Nucleus accumbens (tissue), 56 donors: ENCODE measurements at places on chromosomes 1 and 21.

DNA sequence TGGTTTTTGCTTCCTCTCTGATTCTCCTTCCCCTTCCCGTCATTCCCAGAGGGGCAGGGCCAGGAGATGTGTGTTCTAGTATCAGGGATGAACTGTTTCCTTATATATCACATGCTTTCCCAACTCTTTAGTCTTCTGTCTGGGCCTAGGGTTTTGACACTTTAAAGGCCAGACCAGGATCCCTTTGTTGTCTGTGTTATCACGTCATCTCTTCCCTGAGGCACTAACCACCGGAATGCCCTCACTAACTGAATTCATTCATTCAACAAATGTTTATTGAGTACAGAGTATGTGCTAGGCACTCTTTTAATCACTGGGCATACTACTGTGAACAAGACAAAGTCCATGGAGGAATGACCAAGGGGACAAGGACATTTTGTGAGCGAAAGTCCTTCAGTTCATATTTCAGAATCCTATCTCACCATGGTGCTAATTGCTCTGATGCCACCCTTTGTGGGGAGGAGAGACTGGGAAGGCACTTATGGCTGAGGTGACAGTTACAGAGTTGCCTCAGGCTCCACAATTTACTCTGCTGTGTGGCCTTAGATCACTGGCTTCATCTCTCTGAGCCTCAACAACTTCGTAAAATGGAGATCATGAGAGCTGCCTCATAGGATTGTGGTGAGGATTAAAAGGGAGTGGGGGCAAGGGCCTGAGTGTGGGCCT, 12.0 kb upstream of the ZNF362 start:
- no peak for DNase-seq

DNA sequence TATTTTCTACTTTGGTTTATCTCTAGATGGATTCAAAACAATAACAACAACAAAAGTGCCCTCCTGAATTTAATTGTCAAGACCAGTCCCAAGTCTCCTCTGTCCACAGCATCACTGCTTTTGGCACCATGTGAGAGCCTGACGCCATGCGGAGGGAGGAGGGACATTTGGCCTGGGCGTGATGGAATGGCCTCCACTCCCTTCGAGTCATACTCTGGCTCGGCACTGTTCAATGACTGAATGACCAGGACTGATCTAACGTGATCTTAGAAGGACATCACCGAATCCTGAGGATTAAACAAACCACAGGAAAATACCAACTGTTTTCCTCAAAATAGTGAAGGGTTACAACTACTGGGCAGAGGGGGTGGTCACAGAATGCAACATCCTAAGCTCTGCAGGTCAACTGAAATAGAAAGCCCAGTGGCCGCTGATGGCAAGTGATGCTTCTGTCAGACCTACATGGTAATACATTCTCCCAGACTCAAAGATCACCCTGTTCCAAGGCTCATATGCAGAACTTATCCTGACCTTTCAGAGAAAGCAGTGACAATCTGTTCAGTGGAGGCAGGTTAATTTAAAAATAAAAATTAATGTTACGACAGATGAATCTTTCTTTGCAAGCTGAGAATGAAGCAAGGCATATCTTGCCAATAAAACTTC, 19.1 kb downstream of the SRSF4 start:
- no peak for DNase-seq

DNA sequence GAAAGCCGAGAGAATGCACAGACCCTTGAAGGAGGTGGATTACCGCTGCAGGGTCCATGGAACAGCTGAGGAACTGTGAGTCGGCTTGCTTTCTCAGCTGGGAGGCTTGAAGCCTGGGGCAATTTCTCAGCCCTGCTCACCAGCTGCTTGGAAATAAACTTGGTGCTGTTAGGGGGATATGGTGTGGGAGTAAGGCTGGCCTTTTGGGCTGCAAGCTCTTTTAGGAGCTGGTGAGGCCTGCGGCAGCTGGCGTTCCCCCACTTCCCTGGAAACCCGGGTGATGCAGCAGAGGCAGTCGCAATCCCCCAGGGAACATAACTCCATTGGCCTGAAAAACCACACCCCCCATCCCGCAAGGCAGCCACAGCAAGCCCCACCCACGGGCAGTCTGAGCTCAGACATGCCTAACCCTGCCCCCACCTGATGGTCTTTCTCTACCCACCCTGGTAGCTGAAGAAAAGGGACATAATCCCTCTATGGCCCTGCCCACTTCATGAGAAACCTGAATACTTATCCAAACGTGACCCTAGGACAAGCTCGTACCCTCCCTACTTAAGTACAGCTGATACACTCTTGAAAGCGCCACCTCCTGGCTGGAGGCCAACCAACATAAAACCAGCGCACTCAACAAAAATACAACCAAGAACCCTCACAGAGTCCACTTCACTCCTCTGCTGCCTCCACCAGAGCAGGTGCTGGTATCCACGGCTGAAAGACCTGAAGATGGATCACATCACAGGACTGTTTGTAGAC, 1995.8 kb downstream of the NCAM2 start:
- DNase-seq = no peak

GRCh38 chr1:54581621-54582035, 33.6 kb downstream of the ACOT11 start:
- DNase-seq = peak; percentile 82

DNA sequence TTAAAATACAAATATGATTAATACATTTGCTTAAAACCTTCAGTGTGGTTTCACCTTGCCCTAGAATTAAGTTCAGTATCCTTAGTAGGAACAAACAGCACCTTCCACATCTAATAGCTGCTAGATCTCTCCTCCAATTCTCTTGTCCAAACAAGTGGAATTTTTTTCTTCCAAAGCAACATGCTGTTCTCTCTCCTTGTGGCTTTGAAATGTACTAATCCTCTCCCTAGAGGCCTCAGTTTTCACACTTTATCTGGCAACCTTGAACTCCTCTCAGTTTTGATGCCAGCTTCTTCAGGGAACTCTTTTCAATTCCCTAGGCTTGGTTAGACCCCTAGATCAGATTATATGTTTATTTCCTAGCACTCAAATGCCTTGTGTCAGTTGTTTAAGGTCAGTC, 87.0 kb downstream of the GLUL start:
- no peak for DNase-seq

DNA sequence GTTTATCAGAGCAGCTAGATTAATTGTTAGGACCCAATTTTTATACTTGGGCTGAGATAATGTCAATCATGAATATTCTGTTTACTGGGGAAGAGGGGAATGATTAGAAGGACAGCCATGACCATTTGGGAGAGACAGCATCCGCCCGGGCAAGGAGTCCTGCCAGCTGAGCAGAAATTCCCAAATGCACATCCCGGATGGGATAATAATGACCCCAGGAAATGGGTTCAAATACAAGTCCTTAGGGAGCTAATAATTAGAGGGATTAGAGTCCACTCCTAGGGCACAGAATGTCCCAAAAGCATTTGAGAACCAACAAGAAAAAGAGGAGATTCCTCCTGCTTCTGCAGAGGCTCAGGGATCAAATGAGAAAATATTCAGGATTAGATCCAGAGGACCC, 115.9 kb downstream of the LRRC53 start:
- no peak for DNase-seq
